ENCODE measurements at places on chromosomes 1 and 21. TPM values are rescaled to one million over a fixed set of nuclear protein-coding genes. Genes with fewer than 3 reads are reported as not detected.
A peak's percentile ranks its signal among the peaks of the same experiment; 100 is the strongest.

The NUP133 gene
- 47.9 TPM for total RNA-seq

The OR2L3 gene
- total RNA-seq, result not detected

The VTCN1 gene
- not detected for total RNA-seq

The SERTAD4 gene
- not detected for total RNA-seq

The KDF1 gene
- not detected for total RNA-seq

The PLEKHG5 gene
- total RNA-seq, result 1.8 TPM

The LMNA gene
- total RNA-seq, result 84.1 TPM

The MYBPH gene
- not detected for total RNA-seq

DNA sequence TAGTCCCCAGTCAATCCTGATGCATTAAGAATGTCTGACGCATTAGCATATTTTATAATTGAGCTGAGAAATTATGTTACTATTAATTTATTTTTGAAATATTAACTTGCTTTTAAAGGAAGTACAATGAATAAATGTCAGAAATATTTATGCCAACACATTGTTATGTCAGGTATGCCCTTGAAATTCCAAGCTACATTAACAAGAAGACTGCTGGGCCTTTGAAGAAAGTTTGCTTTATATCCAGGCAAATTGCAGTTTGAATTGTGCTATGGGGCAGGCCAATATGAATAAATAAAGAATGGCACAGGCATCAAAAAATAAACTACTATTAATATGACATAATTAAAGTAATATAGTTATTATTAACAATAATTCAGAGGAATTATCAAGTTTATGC, 1391.3 kb downstream of the PLA2G4A start:
- DNase-seq, result no peak

DNA sequence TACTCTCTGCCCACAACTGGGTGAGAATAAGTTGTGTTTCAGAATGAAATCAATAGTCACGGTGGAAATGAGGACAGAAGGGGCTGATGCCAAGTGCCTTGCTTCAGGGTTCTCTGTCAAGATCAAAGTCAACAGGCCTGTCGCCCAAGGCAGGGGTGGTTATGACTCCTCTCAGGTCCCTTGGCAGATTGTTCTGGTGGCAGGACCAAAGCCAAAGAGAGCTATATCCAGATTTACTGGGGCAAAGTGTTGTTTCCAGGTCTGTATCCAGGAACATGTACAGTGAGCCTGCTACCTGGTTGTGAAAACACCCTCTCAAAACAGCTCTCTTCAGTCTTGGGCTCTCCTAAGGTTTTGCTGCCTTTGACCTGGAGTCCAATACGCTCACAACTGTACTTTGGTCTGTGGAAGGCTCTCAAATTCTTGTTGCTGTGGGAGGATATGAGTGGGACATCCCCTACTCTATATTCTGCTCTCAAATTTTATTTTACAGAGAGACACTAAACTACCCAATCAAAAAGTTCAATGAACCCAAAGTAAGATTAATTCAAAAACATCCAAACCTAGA, 175.1 kb upstream of the ETV3 start:
- no peak for DNase-seq

DNA sequence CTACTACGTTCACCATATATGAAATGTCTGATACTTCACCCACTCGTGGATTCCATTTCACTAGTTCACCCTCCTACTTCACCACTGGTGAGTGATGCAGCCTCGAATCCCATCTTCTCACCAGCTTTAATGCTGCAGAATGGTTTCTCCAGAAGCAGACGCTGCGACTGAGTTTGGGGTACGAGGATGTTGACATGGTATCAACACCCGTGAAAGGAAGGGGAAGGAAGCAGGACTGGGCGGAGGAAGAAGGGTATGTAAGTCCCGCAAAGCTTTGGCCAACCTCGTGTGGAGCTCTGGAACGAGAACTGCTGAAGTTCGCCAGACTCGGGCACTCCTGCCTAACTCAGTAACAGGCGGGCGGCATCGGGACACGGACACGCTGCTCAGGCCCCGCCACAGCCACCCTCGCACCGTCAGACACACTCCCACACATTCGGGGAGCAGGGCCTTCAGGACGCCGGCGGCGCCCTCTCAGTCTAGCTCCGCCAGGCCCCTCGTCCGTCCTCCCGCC, 833 bp upstream of the DIP2A start:
- DNase-seq, result peak; percentile 24

GRCh38 chr1:229296541-229296941, 25.6 kb downstream of the RAB4A start:
- DNase-seq, result no peak

DNA sequence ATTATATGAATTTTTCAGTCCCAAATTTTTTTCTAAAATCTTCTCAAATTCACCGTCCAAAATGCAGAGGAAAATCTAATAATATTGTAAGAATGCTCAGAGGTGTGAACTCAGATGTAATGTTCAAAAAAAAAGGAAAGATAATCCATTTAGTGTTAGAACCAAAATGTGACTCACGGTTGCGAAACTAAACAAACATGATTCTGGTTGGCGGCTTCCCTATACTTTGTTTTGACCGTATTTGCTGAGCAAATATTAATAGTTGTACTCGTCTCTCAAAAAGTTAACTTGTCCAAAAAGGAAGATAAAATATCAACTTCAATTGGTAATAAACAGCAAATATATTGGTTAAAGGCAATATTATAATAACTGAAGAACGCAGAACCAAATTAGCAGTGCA, 34.4 kb downstream of the ZSWIM5 start:
- DNase-seq, result no peak

DNA sequence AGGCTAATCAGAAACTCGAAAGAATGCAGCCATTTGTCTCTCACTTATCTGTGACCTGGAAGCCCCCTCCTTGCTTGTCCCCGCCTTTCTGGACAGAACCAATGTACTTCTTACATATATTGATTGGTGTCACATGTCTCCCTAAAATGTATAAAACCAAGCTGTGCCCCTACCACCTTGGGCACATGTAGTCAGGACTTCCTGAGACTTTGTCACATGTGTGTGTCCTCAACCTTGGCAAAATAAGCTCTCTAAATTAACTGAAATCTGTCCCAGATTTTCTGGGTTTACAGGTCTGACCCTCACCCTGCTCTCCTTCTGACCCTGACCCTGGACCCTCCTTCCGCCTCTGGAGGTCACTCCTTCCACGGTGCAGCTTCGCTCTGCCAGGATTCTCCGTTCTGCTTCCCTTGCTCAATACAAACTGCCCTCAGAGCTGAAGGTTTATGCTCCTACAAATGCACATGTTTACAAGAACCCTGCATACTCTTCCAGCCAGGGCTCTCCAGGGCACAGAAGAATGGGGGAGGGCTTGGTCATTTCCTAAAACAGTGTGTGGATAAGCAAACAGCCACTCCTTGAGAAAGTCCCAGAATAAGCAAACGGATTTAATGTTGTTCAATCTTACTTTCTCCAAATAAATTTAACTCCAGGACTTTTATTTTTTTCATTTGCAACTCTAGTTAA, 160.5 kb downstream of the ACTL8 start:
- DNase-seq, result no peak

DNA sequence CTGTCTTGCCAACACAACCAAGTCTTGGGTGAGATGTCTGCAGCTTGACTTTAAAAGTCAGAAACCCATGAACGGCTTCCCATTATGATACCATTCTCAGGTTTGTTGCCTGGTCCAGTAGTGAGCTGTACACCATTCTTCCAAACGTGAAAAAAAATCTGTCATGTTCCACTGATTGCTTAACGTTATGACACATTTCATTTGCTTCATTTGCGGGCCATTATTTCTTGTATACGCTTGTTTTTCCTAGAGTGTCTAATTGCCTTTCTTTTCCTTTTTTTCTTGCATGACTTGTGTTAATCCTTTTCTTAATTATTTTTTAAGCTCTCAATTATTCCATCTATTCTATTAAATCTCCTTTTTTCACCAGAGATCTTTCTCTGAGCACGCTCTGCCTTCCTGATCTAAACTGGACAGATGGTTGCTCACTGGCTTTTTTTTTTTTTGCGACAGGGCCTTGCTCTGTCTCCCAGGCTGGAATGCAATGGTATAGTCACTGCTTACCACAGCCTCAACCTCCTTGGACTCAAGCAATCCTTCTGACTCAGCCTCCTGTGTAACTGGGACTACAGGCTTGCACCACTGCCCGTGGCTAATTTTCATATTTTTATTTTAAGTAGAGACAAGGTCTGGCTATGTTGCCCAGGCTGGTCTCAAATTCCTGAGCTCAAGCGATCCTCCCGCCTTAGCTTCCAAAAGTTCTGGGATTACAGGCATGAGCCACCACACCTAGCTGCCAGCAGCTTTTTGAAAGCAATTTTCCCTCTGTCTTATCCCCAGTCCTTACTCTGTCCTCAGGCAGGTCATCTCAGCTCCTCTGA, 31.7 kb upstream of the CAMTA1 start:
- no peak for DNase-seq

DNA sequence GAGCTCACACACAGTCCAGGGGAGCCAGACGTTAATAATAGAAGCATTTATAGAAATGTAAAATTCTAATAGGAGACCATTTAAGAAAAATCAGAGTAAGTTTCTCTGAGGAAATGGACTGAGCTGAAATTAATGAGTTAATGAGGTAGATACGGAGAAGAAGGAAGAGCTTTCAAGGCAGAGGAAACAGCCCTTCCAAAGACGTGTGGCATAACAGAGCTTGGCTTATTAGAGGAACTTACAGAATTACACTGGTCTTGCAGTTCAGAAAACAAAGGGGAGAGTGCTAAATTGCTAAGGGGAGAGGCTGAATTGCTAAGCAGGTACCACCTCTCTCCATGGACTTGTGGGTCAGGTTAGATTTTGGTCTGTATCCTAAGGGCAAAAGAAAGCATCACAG, 8.2 kb upstream of the PIGK start:
- DNase-seq, result no peak

DNA sequence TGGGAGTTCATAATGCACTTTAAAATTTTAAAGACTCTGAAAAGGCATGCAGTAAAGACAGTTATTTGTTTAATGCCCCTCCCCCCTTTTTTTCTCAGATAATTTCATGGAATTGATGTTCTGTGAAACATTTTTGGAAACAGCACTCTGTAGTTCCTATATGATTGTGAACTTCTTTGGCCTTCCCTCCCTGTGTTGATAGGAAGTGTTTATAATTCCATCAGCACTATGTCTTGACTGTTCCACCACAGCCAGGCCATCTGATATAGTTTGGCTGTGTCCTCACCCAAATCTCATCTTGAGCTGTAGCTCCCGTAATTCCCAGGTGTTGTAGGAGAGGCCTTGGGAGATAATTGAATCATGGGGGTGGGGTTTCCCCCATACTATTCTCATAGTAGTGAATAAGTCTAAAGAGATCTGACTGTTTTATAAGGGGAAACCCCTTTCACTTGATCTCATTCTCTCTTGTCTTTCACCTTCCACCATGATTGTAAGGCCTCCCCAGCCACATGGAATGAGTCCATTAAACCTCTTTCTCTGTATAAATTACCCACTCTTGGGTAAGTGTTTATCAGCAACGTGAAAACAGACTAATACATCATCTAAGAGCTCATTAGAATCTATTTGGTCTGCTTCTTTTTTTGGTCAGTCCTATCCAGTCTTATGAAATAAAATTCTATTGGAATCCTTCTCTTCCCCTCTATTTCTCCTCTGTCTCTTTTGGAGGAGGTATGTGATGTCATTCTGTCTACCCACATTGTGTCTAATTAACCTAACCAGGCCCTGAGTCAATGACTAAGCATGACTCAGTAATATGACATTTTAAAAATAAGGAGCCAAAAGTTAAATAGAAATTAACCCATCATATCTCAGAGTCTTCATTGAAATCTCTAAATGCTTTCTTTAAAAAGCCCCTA, 8.9 kb downstream of the CCDC185 start:
- no peak for DNase-seq

DNA sequence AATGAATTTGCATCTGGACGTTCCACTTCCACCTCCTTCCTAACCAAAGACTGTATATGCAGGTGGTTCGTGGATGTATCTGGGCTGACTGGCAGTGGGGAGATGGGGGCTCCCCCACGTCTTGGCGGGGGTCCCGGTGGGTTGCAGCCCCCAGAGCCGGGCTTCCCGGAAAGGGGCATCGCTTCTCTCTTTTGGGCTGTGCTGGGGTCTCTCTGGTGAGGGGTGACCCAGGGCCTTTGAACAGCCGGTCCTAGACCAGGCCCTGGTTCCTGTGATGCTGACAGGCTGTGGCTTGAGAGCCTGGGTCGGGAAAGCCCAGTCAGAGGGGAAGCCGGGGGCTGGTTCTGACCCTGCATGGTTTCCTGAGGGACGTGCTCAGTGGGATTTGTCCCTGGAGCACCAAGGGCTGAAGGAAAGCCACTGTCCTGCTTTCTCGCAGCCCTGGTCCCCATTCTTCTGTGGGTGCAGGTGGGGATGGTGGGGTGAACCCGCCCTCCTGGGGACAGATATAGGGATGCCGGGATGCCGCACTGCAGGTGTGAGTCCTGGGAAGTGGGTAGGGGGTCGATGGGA, 29.8 kb downstream of the COL18A1 start:
- no peak for DNase-seq

GRCh38 chr1:205565799-205566198, 61.3 kb downstream of the CDK18 start:
- DNase-seq, result no peak

- no peak for DNase-seq
These were observed 217.9 kb downstream of the CTH start for GRCh38 chr1:70628973-70629372.

- DNase-seq, result no peak
These were observed 6.9 kb upstream of the A3GALT2 start for GRCh38 chr1:33327587-33328325.

DNA sequence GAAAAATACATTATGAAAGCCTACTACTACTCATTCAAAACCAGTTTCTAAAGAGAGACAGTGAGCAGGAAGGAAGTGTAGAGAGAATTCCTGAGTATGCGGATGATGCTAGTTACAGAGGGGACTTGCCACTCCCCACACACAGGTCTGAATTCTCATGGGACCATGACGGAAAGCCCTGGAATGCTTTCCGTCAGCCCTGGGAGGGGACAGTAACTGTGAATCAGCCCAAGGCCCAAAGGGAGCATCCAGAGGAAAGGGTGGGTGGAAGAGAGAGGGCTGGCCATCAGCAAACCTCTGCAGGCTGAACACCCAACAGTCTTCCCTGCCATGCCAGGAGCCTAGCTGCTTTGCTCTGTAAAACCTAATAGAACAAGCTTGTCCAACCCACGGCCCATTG, 36.4 kb downstream of the RCSD1 start:
- DNase-seq, result no peak

DNA sequence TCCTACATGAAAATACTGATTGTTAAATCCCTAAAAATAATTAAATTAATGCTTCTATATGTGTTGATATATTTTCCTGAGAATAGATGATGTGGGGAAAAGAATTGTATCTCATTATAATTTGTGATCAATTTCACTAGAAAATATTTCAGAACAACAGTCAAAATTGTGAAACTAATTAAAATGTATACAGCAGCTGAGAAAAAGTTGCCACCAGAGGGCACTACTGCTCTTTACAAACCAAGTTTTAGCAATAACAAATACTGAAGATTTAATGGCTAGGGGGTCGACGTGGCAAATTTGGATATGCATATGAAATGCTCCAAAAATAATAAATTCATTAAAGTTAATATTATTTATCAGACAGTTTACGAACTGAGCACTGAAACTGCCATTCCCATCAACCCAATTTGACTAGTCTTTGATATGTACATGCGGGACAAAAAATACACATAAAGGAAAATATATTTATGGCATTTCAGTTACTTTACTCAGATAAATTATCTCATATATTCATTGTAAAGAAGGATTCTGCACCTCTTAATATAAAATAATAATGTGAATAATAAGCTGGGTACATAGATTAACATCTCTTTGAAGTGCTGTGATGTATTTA, 96.3 kb upstream of the TMPRSS15 start:
- no peak for DNase-seq

All from activated T-helper 1 cell treated with anti-CD3 and anti-CD28 coated beads, Interleukin-12 subunit alpha, Interleukin-12 subunit beta, Interleukin-2, Interleukin-4 antibody, amounts not matched to agents 30 ng/mL and 10 ng/mL and 1 ng/mL, durations not matched to agents 14 hours and 24 hours and 36 hours (primary cell).